Muscle of leg (tissue), 16 donors: ENCODE measurements at places on chromosomes 3 and 15. TPM values are rescaled to one million over a fixed set of nuclear protein-coding genes. Genes with fewer than 3 reads are reported as not detected.

The CHRM5 gene
- 0.08 TPM for polyA plus RNA-seq

The MAN2A2 gene
- 28.5 TPM for polyA plus RNA-seq

The PP2D1 gene
- polyA plus RNA-seq: 0.17 TPM

The GNAT1 gene
- polyA plus RNA-seq: not detected

The TEX264 gene
- 22.8 TPM for polyA plus RNA-seq

The PLXNB1 gene
- polyA plus RNA-seq: 18.6 TPM

The CD80 gene
- polyA plus RNA-seq: 0.15 TPM

The MAGI1 gene
- polyA plus RNA-seq: 15.4 TPM

The FAM174B gene
- polyA plus RNA-seq: 22.2 TPM
